ENCODE measurements at places on chromosomes 13 and 19. TPM values are rescaled to one million over a fixed set of nuclear protein-coding genes. Genes with fewer than 3 reads are reported as not detected.

NDUFA11 gene
- polyA plus RNA-seq = 160 TPM

TTYH1 gene
- polyA plus RNA-seq = 6.2 TPM

C1QTNF9 gene
- 0.24 TPM for polyA plus RNA-seq

KIRREL2 gene
- 9.3 TPM for polyA plus RNA-seq

ZIK1 gene
- polyA plus RNA-seq = 22.9 TPM

FPR3 gene
- polyA plus RNA-seq = 0.17 TPM

KLK3 gene
- polyA plus RNA-seq = 0.42 TPM

NCCRP1 gene
- polyA plus RNA-seq = 3.4 TPM

ZNF607 gene
- 13.2 TPM for polyA plus RNA-seq

PCDH20 gene
- 8.8 TPM for polyA plus RNA-seq

ZNF90 gene
- 12.6 TPM for polyA plus RNA-seq

FFAR1 gene
- polyA plus RNA-seq = 0.30 TPM

ZSCAN4 gene
- polyA plus RNA-seq = not detected

CATSPERD gene
- not detected for polyA plus RNA-seq

HTR2A gene
- polyA plus RNA-seq = 1.2 TPM

ACER1 gene
- polyA plus RNA-seq = 0.08 TPM

CD33 gene
- 1.2 TPM for polyA plus RNA-seq

APBA3 gene
- polyA plus RNA-seq = 11.3 TPM

NALCN gene
- polyA plus RNA-seq = 1.1 TPM

LMTK3 gene
- 2.3 TPM for polyA plus RNA-seq

TEX101 gene
- polyA plus RNA-seq = not detected

CD22 gene
- 5.1 TPM for polyA plus RNA-seq

KISS1R gene
- 0.67 TPM for polyA plus RNA-seq

AMER2 gene
- polyA plus RNA-seq = 0.33 TPM

ADGRE2 gene
- 0.40 TPM for polyA plus RNA-seq

FXYD1 gene
- 16.1 TPM for polyA plus RNA-seq

ZNF486 gene
- 23.3 TPM for polyA plus RNA-seq

TTC9B gene
- polyA plus RNA-seq = not detected

LPAR2 gene
- 22.0 TPM for polyA plus RNA-seq

PEG3 gene
- polyA plus RNA-seq = 73.2 TPM

NRTN gene
- 2.0 TPM for polyA plus RNA-seq

CRYL1 gene
- polyA plus RNA-seq = 151 TPM

ZNF578 gene
- polyA plus RNA-seq = 5.6 TPM

TRIM28 gene
- 682 TPM for polyA plus RNA-seq

NOP53 gene
- 363 TPM for polyA plus RNA-seq

RGL3 gene
- polyA plus RNA-seq = 64.8 TPM

STOML3 gene
- polyA plus RNA-seq = not detected

STX10 gene
- polyA plus RNA-seq = 53.4 TPM

DACH1 gene
- polyA plus RNA-seq = 109 TPM

FCHO1 gene
- 1.8 TPM for polyA plus RNA-seq

ZNF540 gene
- 5.0 TPM for polyA plus RNA-seq

FUT2 gene
- 2.6 TPM for polyA plus RNA-seq

LILRA5 gene
- polyA plus RNA-seq = 0.62 TPM

TEKTIP1 gene
- polyA plus RNA-seq = 5.0 TPM

PPP2R1A gene
- 502 TPM for polyA plus RNA-seq

ERICH4 gene
- polyA plus RNA-seq = 6.3 TPM

ZNF91 gene
- 54.7 TPM for polyA plus RNA-seq

SULT2A1 gene
- polyA plus RNA-seq = 0.10 TPM

LHB gene
- not detected for polyA plus RNA-seq

DIRAS1 gene
- 2.6 TPM for polyA plus RNA-seq
